ENCODE measurements at places on chromosomes 2 and 18.

DNA sequence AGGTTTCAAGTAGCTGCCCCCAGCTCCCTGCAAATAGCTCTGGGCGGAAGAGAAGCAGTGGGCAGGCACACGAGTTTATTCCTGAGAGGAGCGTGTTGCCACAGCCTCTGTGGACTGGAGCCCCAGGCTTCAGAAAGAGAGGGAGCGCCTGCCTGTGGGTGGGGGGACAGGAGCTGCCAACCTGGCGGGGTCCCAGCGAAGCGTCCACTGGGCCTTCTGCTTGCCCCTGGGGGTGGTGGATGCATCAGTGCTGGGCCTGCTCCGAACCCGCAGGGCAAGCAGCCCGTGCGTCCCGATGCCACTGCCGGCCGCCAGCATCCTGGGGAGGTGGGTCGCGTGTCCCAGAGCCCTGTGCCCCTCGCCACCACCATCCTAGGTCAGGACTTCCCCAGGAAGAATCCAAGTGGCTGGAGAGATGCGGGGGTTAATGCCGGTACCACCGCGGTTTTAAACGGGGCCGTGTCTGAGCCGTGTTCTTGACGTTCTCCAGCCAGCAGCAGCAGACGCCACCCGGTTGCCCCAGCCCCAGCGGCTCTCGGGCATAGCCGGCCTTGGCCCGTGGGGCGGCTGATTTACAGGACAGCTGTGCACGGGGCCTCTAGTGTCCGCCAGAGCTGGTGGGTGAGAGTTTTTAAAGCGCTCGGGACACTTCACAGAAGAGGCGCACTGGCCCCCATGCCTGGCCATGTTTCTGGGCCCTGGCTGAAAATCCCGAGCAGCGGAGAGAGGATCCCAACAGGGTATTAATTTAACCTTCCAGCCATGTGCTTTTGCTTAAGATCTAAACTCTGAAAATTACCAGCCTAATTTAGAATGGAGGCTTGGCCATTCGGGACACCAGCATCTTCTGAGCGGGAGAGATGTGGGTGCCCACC lies 84.7 kb downstream of the NFATC1 start:
- DNase-seq = no peak

DNA sequence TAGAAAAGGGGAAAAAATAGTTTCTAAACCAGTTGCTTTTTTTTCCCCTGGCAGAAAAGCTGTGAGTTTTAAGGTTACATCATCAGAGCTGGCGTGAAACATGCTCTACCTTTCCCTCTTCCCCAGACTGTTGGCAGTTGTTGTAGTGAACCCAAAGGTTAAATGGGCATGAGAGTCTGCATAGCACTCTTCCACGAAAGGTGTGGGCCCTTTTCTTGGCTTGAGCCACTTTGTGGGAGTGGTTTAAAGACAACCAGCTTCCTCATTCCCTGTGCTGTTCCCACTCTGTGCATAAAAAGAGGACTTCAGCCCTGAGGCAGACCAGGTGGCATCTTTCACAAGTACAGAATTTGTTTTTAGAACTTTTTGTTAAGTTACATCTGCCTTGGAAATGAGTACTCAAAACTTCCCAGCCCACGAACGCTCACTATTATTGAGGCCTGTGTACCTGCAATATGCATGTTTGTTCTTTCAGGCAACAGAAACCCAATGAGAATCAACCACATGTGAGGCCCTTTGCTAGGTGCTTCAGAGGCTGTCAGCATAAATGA lies 243.8 kb downstream of the BABAM2 start:
- DNase-seq = peak; percentile 7

DNA sequence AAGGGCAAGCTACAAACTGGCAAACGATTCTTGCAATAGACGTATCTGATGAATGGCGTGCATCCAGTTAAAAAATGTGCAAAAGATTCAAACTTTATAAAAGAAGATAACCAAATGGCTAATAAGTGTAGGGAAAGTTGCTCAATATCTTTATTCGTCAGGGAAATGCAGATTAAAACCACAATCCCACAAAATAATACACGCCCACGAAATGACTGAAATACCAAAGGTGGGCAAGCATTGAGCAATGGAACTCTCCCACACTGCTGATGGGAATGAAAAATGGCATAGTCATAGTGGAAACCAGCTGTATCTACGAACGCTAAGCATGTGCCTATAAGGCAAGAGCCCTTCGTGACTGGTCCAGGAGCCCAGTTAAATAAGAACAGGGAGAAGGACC lies 168.6 kb upstream of the SIX2 start:
- no peak for DNase-seq

- peak; percentile 77 for DNase-seq
These were observed 46.8 kb downstream of the MRPS5 start for GRCh38 chr2:95074663-95075439.

DNA sequence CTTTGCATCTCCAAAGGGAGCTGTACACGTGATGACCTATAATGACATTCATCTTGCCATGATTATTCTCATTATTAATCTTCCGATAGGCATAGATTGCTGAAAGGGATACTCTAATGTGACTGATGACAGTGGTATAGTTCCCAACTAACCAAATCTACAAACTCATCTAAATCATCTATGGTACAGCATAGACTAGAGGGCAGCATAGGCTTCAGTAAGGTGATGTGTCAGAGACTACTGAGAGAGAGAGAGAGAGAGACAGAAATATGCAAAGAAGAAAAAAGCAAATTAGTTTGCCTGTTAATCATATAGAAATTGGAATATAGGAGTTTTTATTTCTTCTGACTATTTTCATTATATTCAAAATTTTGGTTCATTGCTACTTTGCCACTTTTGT lies 89.3 kb downstream of the CSRNP3 start:
- no peak for DNase-seq

DNA sequence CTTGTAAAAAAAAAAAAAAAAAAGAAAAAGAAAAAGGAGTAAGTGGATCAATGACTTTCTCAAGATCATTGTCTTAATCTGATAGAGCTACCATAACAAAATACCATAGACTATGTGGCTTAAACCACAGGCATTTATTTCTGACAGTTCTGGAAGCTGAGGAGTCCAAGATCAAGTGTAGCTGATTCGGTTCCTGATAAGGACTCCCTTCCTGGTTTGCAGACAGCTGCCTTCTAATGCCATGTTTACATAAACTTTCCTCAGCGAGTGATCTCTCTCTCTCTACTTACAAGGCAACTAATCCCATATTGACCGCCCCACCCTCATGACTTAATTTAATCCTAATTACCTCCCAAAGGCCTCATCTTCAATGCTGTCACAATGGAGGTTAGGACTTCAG lies 36.5 kb upstream of the SIX2 start:
- no peak for DNase-seq

DNA sequence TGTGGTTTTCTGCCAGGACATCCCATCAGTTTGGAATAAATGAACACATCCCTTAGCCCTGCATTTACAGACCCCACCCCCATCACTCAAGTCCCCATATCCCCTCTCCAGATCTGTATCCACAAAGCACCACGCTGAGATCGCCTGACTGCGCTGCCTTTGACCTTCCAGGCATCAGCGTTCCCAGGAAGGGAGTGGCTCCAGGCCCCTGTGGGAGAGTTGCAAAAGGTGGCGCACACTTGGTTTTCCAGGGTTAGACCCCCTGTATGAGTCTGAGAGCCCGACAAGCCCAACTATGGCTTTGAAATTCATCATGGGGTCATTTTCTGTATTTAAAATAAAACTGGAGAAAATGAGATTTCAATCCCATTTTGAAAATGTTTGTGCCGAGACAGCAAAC lies 137.0 kb upstream of the ZNF236 start:
- no peak for DNase-seq

DNA sequence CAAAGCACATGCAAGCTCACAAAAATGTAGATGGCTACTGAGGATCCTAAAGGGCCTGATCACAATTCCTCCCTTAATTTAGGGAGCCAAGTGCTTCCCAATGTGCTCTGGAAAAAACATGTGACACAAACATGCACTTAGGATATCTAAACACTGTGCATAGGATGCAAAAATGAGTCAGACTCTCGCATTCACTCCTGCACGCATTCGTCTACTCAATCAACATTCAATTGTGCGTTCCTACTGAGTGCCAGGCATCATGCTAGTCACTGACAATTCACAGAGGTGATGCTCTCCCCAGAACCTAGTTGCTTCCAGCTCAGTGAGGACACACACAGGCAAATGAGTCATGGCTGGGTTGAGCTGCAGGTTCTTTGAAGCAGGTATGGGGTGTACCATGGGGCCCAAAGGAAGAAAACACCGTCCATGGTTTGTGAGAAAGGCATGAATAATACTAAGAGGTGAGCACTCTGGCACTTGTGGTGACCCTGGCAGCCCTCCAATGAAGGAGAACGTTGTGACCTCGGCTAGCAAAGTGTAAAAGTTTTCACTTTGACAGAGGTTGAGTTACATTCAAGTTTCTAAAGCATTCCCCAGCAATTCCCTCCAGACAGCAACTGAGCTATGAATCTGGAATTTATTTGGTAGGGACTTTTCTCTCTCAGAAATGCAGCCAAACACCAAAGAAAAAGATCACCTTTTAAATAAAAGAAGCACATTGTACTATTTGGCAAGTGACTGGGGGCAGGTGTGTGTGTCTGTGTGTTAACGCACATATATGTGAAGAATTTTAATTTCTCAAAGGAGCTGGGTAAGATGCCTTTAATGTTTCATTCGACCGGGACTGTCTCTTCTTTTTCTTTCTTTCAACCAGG lies 173.3 kb downstream of the ALPK2 start:
- DNase-seq = no peak

GRCh38 chr2:66579186-66580126 lies 144.5 kb downstream of the MEIS1 start:
- DNase-seq = no peak

DNA sequence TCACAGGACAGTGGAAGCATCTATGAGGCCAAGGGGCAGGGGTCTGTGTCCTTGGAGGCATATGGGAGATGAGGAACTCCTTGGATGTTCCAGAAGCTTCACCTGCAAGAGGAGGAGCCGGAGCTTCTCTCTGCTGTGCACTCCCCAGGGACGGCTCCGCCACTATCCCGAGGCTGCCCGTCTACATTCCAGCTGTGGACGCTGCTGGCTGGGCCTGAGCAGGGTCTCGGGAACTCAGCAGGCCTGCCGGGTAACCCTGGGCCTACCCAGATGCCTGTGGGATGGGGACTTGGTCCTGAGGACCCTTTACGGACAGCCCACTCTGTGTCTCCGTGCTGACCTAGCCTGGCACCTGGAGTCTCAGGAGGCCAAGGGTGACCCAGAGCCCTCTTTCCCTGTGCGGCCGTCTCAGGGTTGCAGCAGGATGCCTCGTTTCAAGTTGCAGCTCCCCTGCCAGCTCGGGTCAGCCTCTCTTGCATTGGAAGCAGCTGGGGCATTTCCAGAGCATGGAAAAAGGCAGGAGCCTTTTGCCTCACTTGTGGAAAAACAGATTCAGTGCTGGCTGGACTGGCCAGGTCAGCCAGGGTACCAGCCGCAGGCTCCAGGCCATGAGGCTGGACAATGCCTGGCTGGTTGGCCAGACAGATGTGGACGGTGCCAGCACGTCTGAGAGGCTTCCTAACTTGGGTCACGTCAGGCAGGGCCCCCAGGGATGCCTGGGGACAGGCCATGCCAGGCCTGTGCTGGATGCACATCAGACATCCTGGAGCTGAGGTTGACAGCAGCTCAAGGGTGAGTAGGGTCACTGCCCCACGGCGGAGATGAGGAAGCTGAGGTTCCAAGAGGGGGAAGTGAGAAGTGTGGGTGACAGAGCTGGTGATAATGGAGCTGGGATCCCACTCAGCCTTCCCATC lies 41.5 kb downstream of the SCTR start:
- no peak for DNase-seq

DNA sequence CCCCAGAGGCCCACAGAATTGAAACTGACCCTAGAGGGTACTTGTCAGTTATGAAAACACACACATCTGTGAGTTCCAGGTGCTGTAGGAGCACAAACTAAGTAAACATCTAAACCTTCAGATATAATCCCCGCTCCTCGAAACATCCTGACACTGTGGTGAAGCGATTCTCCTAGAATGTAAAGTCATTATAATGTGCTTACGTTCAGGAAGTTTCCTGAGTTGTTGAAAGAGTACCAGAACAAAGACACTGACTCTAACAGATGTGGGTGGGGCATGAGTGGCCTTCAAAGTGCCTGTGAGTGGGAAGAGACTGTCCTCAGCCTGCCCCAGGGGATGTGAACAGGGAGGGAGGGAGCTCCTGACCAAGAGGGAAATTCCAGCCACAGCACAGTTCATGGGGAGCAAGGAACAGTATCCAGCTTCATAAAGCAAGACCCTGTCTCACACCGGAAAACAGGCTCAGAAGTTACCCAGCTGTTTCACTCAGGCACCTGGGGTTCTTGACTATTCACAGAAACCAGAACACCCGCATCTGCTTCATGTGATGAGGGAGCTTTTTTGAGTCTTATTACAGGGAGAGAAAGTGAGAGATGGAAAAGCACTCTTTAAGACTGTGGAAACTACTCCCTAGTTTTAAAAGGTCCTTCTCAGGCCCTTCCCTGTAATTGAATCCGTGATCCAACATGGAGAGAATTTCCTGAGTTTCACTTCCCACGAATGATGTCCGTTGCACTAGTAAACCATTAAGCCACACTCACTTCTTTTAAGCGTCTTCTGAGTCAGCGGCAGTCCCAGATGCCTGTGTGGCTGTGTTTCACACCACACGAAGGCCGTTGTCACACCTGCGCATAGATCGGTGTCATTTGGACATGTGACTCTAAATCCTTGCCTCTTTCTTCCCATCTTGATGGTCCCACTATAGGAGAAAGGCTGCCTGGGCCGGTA lies 88.6 kb upstream of the EML6 start:
- DNase-seq = peak; percentile 17

GRCh38 chr2:70679259-70679658 lies 88.7 kb downstream of the ADD2 start:
- no peak for DNase-seq

- DNase-seq = no peak
These were observed 1656.7 kb upstream of the NXPH2 start for GRCh38 chr2:140436936-140437335.

- no peak for DNase-seq
These were observed 116.7 kb upstream of the MGAT5 start for GRCh38 chr2:134137182-134137611.

GRCh38 chr2:217061916-217062505 lies 202.1 kb upstream of the TNP1 start:
- DNase-seq = no peak

- DNase-seq = no peak
These were observed 645.3 kb downstream of the STK39 start for GRCh38 chr2:167602122-167602521.

- DNase-seq = no peak
These were observed 86.3 kb downstream of the SLC66A3 start for GRCh38 chr2:11241412-11242203.

DNA sequence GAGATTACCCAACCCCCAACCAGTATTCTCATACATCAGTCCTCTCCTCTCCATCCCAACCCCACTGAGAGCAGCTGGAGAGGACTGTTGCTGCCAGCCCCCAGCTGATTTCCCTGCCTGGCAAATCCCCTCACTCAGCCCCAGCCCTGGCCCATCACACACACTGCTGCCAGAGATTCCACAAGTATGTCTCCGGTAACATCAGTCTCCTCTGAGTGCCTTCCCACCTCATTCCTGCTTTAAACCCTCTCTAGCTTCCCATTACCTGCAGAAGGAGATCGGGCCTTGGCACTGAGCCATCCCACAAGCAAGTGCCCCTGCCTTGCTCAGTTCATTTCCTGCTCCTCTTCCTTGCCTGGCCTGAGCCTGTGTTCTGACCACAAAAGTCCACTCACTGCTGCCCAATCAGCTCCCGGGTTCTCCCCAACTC lies 50.6 kb upstream of the ZFP36L2 start:
- no peak for DNase-seq

Data from CD4-positive, alpha-beta T cell treated with Interleukin-21 for 1 hour (primary cell).